ENCODE measurements at places on chromosomes 16 and 17.
A peak's percentile ranks its signal among the peaks of the same experiment; 100 is the strongest.

DNA sequence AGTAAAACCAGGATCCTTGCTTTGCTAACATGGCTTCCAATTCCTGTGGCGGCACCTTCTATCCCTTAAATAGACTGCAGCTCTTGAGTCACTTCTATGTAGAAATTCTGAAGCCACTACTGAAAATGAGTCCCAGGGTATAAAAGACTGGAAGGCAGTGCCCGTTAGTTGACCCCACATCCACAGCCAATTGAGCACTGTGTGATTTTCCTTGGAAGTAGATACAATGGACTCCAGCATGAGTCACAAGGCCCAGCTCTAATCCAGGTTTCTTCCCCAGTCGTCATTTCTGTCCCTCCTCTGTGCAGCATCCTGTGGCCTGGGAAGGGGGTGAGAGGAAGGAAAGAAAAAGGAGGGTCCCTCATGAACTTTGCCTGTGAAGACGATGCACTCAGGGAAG is 69.5 kb downstream of the HLF start:
- DNase-seq = no peak

DNA sequence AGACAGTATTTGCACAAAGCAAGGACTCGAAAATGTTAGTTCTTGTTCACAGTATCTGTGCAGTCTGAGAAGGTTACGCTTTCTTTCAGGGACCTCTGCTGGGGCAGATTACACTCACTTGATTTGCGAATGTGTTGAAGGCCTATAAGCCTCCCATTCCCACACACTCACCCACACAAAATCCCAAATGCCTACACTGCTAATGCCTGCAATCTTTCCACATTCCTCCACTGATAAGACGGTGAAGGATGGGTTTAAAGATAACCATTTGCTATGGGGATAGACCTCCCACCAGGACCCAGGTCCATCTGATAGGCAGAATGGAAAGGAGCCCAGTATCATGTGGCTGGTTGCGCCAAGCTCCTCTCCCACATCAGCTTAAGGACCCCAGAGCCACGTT is 394.9 kb upstream of the SALL1 start:
- DNase-seq = no peak

DNA sequence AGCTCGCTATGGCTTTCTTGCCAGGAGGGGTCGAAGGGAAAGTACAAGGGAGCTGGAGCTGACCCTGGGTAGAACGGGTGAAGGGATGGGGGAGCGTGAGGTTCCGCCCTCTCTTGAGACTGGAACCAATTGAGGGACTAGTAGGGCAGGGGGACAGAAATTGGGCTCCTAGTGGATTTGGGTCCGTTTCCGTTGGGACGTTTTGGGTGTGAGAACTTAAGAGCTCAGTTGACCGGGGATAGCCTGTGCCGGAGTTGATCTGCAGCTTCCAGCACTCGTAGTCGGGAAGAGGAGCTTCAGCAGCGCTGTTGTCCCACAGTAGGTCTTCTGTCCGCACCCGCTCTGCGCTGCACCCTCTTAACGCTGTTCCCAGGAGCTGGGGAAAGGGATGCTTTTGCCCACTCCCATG is 481 bp downstream of the CNTROB start:
- DNase-seq = no peak

DNA sequence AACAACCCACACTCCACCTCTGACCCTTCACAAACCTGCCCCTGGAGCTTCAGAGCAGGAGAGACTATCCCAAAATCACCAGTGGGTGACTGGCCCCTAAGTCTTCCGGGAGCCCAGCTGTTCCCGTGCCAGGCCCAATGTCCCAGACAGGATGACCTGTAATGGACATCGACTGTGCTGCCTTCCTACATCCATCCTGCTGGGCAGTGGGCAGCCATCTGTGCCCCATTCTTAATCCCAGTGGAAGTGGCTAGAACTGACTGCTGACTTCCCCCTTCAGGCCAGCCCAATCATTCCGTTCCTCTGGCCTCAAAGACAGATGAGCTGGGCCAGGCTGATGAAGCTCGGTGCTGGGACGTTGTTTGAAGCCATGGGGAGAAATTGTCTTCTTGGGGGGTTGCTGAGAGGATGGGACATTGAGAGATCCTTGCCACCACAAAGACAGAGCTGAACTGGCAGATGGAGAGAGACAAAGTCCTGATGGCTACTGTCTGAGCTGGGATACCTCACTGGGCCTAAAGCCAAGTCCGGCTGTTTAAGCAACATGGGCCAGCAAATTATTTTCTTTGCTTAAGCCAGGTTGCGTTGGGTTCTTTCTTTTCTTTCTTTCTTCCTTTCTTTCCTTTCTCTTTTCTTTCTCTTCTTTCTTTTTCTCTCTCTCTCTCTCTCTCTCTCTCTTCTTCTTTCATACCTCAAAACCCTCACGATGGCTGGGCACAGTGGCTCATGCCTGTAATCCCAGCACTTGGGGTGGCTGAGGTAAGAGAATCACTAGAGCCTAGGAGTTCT is 17.9 kb upstream of the ALOX15B start:
- DNase-seq = no peak

DNA sequence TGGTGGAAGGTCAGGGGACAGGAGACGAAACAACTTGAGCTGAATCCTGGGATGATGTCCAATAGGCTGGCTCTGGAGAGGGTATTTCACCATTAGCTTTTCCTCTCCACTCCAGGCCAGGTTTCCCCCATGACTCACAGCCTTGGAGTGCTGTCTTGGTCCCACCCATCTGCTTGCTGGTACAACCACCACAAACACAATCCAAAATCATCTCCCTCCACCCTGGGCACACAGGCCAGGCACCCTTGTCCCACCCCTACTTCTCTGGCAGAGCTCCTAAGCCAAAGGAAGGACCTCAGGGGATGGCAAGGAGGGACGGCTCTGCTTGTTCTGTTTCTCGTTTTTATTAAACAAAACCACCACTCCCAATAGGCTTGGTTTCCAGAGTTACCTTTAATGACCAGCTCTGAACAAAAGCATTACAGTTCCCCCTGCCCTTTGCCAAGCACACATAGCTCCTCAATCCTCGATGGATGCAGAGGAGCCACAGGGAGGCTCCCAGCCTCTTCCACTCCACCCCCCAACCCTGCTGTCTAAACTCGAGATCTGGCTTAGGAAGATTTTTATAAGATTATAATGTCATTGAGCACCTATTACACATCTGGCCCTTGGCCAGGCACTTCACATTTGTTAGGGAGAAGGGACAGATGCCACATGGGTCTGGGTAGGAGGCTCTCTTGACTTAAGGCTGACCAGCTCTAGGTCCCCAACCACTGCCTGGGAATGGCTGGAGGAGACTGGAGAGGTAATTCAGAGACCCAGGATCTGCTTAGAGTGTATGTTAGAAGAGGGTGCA is 13.3 kb downstream of the CAVIN1 start:
- peak; percentile 64 for DNase-seq

GRCh38 chr16:67719778-67720144 is 645 bp upstream of the GFOD2 start:
- peak; percentile 12 for DNase-seq

DNA sequence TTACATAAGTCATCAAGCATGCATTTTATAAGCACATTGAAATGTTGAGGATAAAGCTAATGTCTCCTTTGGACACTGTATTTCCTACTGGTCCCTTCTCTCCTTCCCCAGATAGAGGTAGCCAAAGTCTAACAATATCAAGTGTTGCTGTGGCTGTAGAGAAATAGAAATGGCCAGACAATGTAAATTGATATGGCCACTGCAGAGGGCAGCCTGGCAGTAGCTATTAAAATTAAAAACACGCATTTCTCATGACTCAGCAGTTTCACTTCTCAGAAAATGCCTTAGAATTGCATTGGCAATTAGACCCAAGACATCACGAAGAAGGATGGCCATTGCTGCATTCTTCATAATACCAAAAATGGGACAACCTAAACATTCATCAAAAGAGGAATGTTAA is 46.8 kb upstream of the MRTFB start:
- no peak for DNase-seq

DNA sequence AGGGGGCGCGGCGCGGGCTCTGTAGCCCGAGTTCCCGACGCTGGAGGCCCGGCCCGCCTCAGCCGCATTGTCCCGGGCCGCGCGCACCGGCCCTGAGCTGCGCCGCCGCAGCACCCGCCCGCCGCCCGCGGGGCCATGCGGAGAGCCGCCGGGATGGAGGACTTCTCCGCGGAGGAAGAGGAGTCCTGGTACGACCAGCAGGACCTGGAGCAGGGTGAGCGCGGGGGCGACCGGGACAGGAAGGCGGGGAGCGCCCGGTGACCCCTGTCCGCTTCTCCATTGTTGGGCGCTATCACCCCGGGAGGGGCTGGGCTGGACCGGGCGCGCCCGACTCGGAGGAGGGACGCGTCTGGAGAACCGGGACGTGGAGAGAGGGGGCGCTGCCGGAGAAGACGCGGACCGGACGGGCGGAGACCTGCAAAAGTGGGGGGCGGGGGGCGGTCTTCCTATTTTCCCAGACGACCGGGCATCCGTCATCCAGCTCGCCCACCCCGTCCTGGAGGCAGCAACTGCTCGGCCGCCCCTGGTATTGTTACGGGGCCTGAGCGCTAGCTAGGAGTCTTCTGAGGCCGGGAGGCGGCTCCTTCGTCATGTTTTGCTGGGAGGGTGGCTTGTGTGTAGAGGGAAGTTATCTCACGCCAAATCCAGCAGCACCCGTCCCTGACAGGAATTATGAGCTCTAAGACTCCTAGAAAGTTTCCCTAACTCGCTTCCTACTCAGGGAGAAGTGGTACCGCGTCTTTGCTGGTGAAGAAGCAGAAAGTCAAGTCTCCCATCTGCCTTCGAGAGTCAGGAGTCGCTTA is 678 bp downstream of the CDR2L start:
- DNase-seq = peak; percentile 15

DNA sequence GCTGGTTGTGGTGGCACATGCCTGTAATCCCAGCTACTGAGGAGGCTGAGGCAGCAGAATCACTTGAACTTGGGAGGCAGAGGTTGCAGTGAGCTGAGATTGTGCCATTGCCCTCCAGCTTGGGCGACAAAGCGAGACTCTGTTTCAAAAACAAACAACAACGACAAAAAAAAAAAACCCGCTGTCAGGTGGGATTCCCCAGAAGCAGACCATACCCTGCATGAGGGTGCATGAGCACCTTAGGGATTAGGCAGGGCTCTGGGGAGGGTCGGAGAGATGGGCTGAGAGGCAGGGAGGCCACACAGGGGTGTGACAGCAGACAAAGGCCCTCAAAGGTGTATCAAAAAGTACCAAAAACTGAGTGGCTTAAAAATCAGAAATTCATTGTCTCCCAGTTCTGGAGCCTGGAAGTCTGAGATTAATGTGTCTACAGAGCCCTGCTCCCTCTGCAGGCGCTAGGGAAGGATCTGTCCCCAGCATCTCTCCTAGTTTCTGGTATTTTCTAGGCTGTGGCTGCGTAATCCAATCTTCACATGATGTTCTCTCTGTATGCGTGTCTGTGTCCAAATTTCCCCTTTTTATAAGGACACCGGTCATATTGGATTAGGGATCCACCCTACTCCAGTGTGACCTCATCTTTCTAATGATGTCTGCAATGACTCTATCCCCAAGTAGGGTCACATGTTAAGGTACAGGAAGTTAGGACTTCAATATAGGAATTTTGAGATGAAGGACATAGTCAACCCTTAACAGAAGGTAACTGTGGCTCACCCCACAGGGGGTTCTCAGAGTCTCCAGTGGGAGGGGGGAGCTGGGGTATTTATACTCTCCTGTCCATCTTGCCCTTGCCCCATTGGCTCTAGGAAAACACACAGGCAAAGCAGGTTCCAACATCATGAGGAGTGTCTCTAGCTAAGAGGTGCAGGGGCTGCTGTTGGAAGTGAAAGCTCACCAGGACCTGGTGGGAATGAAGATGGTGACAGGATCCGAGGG is 13.6 kb upstream of the TVP23A start:
- no peak for DNase-seq

DNA sequence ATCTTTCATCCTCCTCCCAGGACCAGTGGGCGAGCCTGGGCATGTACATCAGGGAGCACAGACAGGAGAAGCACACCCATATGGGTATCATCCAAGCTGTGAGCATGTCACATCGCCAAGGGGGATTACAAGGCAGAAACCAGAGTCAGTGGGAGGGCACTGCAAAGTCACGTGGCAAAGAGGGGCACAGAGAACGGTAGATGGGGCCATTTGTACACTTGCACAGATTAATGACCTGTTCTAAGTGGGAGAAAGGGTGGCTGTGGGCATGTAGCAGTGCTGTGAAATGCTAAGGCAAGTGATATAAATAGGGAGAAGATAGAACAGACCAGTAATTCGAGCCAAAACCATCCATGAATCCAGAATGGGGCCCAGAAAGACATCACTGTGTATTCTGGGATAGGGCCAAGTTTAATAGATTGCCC is 265.0 kb downstream of the CPPED1 start:
- no peak for DNase-seq

GRCh38 chr17:3838206-3838605 is 7.8 kb downstream of the NCBP3 start:
- DNase-seq = no peak

- peak; percentile 37 for DNase-seq
Observed at GRCh38 chr16:14600164-14600563, 29.9 kb downstream of the PARN start.

GRCh38 chr16:81939164-81940056 is 71.9 kb downstream of the SDR42E1 start:
- no peak for DNase-seq

- no peak for DNase-seq
Observed at GRCh38 chr17:21285164-21286065, 904 bp downstream of the MAP2K3 start.

DNA sequence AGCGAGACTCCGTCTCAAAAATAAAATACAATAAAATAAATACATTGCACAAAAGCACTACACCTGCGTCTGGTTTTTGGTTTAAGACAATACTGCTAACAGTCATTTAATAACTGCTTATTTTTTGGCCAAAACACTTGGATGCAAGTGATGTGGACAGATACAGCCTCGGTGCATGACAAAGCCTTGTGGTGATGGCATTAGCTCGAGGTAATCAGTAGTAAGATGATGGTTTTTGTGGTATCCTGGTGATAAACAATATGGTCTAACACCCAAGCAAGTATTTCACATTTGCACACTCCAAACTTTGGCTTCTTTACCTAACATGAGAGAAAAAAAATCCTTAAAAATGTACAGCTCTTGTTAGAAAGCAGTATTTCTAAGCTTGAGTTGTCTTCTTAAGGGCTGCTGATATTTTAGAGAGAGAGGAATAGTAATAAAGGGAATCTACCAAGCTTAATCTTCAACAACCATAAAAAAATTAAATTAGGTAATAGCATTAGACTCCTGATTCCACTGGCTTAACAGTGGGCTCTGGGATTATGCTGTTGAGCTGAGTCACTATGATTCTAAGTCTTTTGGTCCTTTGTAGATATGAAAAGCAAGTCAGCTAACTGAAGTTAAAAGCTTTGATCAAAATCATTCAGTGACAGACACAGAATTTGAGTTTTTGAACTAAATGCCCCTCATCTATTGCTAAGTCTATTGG is 111.1 kb downstream of the VPS53 start:
- no peak for DNase-seq

GRCh38 chr16:53257001-53257400 is 177.3 kb upstream of the RBL2 start:
- DNase-seq = peak; percentile 9

- DNase-seq = no peak
Observed at GRCh38 chr16:29878172-29878571, 15.1 kb upstream of the CDIPT start.

GRCh38 chr17:79164913-79165695 is 90.5 kb downstream of the ENGASE start:
- no peak for DNase-seq
